ENCODE measurements at places on chromosomes 11 and 22.

DNA sequence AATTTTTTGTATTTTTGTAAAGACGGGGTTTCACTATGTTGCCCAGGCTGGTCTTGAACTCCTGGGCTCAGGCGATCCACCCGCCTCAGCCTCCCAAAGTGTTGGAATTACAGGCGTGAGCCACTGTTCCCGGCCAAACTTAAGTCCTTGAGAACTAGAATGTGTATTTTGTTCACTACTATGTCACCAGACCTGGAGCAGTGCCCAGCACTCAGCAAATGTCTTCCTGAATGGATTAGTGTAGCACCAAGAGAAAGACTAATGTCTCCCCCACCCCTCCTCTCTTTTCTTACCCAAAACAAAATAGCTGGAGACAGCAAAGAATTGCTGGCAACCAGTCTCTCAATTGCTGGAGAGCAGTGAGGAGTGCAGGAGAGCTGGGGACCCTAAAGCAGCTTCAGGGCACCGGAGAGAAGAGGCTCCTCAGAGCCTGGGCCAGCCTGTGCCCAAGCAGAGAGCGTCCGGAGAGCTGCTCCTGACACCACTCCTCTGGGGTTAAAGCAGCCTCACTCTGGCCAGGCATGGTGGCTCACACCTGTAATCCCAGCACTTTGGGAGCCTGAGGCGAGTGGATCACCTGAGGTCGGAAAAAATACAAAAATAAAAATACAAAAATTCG lies 14.9 kb downstream of the SLC25A18 start:
- peak; percentile 32 for DNase-seq

DNA sequence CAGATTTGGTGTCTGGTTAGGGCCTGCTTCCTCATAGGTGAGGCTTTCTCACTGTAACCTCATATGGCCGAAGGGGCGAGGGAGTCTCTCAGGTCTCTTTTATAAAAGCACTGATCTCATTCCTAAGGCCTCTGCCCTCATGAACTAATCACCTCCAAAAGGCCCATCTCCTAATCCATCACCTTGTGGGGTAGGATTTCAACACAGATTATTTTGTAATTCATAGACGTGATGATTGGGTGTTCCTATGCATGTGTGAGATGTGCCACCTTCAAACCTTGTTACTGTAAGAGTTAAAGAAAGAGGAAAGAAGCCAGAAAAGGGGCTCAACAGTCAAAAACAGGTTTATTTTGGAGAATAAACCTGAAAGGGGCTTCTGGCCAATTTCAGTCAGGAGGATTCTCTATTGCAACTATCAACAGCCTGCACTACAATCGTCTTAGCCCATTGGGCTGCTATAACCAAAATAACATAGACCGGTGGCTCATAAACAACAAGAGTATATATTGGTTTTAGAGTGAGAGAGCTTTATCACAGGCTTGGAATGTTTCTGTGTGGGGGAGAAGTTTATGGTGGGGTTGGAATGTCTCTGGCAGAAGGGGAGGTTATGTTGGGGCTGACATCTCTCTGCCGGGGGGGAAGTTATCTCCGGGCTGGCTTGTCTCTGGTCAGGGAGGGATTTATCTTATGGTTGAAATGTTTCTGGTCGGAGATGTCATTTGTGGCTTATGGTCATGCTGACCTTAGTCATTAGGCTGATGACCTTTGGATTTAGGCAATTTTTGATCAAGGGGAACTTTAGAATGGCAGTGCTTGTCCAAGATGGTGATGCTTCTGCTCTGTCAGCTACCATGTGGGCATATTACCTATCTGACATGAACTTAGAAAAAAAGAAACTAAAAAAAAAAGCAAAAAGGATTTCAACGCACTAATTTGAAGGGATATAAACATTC lies 35.1 kb downstream of the CSF2RB start:
- peak; percentile 39 for DNase-seq

DNA sequence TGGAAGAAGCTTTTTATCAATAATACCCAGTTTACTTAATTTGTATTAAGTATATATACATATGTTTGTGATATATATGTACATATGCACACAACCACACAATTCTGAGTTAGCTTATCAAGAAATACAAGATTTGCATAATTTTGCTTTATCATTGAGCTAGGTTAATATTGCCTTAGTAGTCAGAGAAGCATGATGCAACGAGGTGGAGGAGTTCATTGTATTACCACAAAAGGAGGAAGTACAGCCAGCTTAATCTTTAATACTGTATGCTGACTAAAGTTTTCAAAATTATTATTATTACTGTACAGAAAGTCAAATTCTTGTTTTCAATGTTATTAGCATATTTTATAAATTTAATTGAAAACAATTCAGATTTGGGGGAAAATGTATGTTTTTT lies 278.4 kb upstream of the PDGFD start:
- DNase-seq = peak; percentile 53

DNA sequence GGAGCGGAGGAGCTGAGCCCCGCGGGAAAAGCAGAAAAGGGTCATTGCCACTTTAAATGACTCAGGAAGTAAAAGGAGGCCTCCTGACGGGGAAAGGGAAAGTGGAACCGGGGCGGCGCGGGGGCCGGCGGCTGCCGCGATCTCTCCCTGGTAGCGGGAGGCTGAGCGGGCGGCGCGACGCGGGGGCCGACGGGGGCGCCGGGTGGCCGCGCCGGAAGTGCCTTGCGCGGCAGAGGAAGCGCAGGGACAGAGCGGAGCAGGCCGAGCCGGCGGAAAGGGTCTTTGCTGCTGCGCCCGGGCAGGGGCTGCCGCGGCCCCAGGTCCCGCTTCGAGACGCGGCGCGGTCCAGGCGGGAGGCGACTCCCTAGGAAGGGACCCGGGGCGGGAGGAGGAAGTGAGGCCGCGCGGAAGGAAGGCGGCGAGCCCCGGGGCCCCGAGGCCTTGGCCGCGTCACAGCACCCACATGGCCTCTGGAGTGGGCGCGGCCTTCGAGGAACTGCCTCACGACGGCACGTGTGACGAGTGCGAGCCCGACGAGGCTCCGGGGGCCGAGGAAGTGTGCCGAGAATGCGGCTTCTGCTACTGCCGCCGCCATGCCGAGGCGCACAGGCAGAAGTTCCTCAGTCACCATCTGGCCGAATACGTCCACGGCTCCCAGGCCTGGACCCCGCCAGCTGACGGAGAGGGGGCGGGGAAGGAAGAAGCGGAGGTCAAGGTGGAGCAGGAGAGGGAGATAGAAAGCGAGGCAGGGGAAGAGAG lies at the start of gene TRIM44:
TSS of gene TRIM44 (plus strand) at position 127 of the 759 bp plus-strand sequence. CDS start at position 464, 337 bp downstream.
- peak; percentile 85 for DNase-seq

DNA sequence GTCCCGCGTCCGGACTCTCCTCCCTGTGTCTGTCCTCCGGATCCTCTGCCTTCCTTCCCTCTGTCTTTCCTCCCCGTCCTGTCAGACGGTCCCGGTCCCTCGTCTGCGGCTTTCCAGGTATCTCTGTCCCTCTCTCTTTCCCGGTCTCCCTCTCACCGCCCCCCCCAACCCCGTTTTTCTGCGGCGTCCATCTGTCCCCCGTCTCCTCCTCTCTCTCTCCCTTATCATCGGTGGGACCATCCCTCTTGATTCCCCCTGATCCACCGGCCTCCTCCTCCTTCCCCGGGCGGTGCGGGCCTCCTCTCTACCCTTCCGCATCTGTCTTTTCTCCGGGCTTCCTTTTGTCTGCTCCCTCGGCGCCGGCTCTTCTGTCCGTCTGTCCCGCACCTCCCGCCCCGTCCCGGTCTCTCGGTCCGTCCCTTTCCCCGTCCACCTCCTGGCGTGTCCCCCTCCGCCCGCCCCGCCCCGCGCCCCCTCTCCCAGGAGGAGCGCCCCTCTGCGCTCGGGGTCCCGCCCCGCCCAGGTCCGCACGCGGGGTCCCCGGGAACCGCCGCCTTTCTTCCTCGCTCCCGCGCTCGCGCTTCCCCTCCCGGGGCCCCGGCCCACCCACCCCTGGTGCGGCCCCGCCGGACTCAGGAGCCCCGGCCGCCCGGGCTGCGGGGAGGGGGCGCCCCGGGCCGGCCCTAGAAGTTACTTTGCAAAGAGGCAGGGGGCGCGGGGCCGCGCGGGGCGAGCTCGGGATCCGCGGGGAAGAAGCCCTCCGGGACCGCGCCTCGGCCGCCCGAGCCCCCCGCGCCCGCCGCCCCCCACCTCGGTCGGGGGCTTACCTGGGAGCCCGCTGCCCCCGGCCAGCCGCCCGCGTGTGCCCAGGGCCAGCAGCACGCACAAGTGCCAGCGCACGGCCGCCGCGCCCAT lies 568 bp downstream of the SCUBE1 start:
- DNase-seq = no peak

DNA sequence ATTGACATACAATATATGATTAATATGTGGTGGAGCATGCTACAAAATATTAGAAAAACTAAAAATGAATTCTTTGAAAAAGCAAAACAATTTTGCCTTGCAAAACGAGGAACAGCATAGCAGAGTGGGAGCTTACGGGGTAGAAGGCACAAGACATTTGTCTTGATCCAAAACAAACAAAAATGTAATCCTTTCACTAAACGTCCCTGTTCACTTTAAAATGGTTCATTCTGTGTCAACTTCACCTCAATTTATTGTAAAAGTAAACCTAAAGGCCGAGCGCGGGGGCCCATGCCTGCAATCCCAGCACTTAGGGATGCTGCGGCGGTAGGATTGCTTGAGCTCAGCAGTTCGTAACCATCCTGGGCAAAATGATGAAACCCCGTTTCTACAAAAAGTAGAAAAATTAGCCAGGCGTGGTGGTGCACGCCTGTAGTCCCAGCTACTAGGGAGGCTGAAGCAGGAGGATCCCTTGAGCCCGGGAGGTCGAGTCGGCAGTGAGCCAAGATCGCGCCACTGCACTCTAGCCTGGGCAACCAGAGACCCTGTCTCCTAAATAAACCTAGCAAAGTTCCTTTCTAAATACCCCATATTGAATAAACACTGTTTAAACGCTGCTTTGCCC lies 2.0 kb downstream of the PRDM10 start:
- no peak for DNase-seq

DNA sequence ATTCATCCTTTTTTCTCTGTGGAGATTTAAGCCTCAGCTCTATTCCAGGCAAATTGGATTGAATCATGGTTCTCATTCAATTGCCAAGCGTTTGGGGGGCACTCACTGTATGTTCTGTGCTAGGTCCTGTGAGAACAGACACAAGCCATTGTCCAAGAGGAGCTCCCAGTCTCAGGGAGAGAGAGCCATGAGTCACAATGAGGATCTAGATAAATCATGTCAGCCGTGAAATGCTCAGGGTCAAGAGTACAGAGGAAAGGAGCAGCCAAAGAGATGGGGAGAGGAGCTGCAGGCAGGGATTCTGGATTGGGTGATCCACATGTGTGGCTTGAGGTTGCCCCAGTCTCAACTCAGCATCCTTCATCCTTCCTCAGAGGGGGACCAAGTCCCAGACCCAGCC lies 93.6 kb downstream of the FEZ1 start:
- DNase-seq = peak; percentile 83
